ENCODE measurements at places on chromosomes 4 and X.

- DNase-seq: peak; percentile 90
These were observed 166.1 kb downstream of the TBCK start for GRCh38 chr4:106149911-106150310.

GRCh38 chr4:3767570-3768288, 1.5 kb downstream of the ADRA2C start:
- no peak for DNase-seq

- DNase-seq: no peak
These were observed 691.9 kb downstream of the TECRL start for GRCh38 chr4:63717384-63717783.

- no peak for DNase-seq
These were observed 35.3 kb upstream of the COX7B2 start for GRCh38 chr4:46944345-46944744.

DNA sequence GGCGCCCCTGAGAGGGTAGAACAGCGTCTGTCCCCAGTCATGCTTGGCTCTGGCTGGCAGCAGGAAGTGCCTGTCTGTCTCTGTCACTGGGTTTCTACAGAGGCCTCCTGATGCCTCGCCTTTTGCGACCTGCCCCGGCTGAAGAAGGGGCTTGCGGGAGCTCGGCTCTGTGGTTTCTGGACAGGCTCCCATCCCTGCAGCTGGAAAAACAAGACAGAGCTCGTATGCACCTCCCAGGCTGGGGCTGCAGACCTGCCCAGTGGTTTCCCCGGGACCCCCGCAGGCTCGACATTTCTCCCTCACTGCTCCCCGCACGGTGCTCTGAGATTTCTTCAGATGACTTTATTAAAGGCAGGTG, 57.0 kb upstream of the SORCS2 start:
- DNase-seq: no peak

GRCh38 chr4:41256131-41256739, 493 bp upstream of the UCHL1 start:
- DNase-seq: no peak

- DNase-seq: no peak
These were observed 336.5 kb downstream of the PDGFC start for GRCh38 chr4:156635051-156635450.

DNA sequence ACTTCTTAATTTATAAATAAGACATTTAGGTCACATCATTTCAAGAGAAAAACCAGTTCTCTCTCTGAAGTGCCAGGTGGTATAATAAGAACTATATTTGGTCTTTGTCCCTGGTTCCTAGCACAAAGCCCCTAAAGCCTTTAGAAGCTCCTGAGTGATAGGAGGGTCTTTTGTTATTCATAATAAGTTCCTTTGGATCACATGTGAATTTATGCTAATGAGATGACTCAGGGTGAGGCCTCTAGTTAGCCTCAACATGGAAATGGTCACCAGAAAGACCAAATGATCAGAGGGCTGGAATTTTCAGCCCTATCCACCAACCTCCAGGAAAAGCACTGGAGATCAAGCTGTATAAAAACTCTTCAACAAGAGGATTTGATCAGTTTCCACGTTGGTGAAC, 68.1 kb upstream of the BLTP1 start:
- DNase-seq: peak; percentile 55

GRCh38 chr4:169096221-169096620, 86.2 kb upstream of the CBR4 start:
- no peak for DNase-seq

GRCh38 chr4:106062452-106062875, 167.2 kb downstream of the NPNT start:
- DNase-seq: peak; percentile 71

- no peak for DNase-seq
These were observed 2.3 kb downstream of the NOCT start for GRCh38 chr4:139017861-139018260.

GRCh38 chrX:54540289-54540688, 10.3 kb downstream of the GNL3L start:
- no peak for DNase-seq

DNA sequence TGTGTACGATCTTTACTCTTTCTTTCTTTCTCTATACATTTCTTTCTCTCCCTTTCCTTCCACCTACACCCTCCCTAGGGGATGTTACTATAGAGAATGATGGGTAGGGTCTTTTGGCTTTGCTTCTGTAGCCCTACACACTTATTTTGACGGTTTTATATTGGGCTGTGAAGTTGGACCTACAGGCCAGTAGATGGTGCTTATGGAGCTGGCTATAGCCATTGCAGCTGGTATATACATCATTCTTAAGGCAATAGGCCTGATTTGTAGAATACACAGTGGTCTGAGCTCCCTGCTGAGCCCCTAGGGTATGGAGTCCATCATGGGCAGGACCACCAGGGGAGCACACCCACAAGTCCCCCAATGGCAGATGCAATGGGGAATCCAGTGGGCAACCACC, 1869.7 kb downstream of the STIM2 start:
- no peak for DNase-seq

DNA sequence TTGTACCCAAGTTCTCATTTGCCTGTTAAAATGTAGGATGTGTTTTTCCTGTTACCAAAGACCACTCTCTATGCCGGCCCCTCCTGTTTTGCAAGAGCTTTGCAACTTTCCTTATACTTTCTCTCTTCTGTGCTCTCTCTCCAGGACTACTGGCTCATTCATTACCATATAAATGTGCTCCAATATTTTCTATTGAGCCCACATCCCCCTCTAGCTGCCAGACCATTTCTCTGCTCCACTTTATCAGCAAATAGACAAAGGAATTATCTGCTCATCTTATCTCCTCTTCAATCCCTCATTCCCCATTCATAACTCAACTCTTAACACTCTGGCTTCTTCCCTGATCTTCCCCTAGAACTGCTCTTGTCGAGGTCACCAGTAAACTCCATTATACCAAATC, 33.6 kb downstream of the RPGR start:
- peak; percentile 50 for DNase-seq

GRCh38 chrX:9690046-9690445, 75.6 kb downstream of the GPR143 start:
- no peak for DNase-seq

GRCh38 chr4:165343353-165344191, 16.1 kb downstream of the MSMO1 start:
- no peak for DNase-seq

- no peak for DNase-seq
These were observed 3.5 kb downstream of the ZAR1 start for GRCh38 chr4:48493452-48494100.
